ENCODE measurements at places on chromosomes 7 and 10.
A peak's percentile ranks its signal among the peaks of the same experiment; 100 is the strongest.

- no peak for DNase-seq
These were observed 23.5 kb downstream of the CH25H start for GRCh38 chr10:89183571-89183970.

DNA sequence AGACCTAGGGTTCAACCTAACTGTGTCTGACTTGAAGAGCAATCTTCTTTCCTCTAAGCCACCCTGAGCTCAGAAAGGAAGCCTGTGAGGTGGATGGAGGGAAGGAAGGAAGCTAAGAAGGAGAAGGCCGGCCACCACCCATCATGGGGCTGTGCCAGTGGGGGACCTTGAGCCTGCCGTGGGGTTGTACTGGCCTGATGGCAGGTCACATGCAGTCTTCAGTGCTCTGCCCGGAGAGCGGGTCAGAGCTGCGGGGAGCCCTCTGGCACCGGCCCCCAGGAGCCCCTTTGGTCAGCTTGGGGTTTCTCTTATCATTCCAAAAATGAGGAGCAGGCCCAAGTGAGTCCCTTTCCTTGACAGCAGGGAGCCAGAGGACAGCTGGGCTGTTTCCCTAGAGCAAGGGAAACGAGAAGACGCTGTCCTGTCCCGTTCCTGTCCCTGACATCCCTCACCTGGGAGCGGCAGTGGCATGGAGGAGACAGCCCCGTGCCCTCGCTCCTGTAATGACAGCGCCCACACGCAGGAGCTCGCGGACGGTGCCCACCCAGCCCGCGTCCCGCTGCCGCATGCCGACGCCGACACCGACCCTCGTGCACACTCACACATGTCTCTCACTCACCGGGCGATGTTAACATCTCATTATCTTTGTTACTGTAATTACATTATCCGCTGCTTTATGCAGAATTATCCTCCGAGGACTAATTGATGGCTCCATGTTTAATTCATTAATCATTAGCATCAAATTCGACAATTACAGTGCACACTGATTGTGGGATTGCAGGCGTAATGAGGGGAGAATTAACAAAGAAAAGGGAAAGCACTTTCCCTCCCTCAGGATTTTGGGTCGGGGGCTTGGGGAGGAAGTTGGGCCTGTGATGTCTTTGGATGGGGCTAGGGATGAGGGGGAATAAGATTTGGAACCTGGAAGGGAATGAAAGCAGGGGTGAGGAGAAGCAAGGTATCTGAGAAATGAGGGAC is 31.3 kb downstream of the GBX1 start:
- no peak for DNase-seq

- no peak for DNase-seq
These were observed 23.3 kb upstream of the SLC26A5 start for GRCh38 chr7:103469095-103469948.

- peak; percentile 3 for DNase-seq
These were observed 100.2 kb downstream of the COL13A1 start for GRCh38 chr10:69901628-69902505.

DNA sequence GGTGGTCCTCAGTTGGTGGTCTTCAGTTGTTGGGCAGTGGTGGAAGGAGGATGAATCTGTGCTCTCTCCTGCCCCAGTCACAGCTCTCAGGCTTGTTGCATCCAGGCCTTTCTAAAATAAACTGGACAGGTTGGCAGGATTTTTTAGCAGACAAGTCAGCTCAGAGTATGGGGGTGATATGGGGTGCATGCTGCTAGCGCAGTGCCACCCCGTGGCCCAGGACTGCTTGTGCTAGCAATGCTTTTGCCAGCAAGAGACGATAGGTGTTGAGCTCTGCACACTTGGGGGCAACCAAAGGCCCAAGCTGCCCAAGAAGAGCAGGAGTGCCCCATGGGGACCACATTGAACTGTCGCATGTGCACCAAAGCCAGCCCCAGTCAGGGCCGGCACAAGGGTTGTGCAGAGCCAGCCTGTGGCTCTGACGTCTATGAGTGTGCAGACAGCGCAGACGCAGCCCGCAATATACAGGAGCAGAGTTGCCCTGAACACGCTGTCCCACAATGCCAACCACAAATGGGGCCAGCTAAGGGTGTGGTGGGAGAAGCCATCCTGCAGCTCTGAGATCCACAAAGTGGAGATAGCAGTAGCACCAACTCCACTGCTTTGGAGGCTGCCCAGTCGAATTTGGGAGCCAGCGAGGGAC is 49.8 kb upstream of the PDSS1 start:
- DNase-seq: no peak

- no peak for DNase-seq
These were observed 27.9 kb downstream of the MTURN start for GRCh38 chr7:30162622-30163124.

GRCh38 chr7:139079861-139080260 is 29.7 kb downstream of the ZC3HAV1 start:
- no peak for DNase-seq

- no peak for DNase-seq
These were observed 44.0 kb upstream of the CAV2 start for GRCh38 chr7:116455499-116455898.

GRCh38 chr7:157529768-157530560 is 193.2 kb downstream of the DNAJB6 start:
- DNase-seq: no peak

GRCh38 chr10:106635947-106636346 is 528.6 kb downstream of the SORCS1 start:
- DNase-seq: no peak

- DNase-seq: no peak
These were observed 15.1 kb downstream of the GPR146 start for GRCh38 chr7:1059200-1060091.

- DNase-seq: peak; percentile 99
These were observed at the start of gene VPS26A for GRCh38 chr10:69123747-69124562. VPS26A (plus strand) TSS chr10:69124178; CDS start chr10:69124278, 100 bp downstream.

- peak; percentile 53 for DNase-seq
These were observed 93.3 kb downstream of the FAM53B start for GRCh38 chr10:124650820-124651401.

DNA sequence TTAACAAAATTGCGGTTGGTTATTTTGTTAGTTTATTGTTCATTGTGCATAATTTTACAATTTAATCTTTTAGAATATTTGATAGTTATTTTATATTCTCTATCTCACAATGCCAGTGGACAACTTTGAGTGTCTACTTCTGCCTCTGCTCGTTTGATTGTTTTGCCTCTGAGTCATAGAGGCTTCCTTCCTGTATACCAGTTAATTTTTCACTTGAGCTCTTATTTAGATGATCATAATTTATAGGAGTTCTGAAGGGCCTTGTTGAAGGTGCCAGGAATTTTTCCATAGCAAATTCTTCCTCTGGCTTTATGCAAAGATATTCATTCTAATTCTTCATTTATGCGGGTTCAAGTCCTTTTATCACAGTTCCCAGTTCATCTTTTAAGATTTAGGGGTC is 5.2 kb upstream of the MALRD1 start:
- DNase-seq: no peak

DNA sequence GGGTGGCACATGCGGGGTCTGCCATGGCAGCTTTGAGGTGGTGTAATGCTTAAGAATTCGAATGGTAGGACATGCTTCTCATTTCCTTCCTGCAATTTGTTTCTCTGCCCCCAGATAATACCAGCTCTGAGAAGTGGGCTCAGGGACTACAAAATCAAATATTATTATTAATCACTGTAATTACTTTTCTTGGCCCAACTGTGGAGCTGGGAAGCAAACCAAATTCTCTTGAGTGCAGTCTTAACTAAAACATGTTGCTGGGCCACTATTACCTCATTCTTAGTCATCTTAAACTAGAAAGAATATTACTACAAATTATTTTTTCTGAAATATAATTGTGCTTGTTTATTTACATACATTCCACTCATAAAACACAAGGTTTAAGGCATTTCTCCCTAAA is 566.7 kb upstream of the NRP1 start:
- DNase-seq: no peak

DNA sequence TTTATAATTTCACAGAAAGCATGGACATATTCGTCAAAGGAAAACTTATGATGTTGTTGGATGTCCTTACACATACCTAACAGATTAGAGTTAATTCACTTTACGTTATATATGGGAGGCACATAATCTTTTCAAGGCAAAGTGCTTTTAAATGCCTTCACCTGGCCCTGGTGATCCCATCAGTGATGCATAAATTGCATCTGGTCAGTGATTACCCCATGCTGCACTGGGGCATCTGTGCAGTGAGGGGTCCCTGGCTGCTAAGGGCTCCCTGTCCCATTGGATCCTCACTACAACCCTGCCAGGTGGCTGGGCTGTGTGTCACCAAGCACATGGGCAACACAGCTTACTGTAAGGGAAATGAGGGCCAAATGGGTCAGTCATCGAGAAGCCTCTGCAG is 441.1 kb downstream of the RPS24 start:
- no peak for DNase-seq

GRCh38 chr7:88859288-88859687 is 63.8 kb upstream of the TEX47 start:
- no peak for DNase-seq

DNA sequence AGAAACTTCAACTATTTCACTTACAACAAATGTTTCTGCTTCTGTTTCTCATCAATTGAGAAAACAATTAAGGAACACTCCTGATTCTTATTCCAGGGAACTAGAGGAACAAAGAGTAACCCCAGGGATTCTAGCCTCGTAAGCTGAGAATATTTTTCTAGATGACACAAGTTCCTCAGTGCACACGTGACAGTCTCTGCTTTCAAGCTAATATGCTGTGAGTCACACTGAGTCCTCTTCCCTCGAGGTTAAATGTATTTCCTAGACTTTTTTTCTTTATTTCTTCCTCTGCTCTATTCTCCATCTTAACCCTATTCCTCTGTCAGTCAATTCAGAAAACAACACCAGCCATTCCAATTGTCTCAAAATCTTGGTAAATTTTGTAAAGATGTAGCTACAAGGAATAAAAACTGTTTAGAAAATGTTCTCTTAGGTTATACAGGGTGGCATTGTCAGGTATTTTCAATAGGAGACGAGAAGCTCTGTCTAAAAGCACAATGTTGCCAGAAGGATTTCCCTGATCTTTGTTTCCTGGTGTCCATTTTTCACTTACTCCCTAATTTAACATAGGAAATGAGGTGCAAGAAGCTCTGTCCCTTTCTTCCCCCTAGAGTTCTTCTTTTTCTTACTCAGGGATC is 5.8 kb upstream of the C1GALT1 start:
- DNase-seq: no peak

DNA sequence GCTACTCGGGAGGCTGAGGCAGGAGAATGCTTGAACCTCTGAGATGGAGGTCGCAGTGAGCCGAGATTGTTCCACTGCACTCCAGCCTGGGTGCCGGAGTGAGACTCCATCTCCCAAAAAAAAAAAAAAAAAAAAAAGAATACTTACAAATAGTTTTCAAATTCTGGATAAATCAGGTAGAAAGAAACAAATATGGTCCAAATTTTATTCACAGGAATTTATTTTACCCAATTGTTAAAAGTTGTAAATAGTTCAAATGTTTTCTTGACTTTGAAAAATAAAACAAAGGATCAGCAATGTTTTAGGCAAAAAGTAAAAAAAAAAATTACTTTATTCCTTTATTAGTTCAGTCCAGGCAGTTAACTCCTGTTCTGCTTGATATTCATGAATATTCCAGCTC is 172.9 kb upstream of the NAMPT start:
- DNase-seq: no peak

DNA sequence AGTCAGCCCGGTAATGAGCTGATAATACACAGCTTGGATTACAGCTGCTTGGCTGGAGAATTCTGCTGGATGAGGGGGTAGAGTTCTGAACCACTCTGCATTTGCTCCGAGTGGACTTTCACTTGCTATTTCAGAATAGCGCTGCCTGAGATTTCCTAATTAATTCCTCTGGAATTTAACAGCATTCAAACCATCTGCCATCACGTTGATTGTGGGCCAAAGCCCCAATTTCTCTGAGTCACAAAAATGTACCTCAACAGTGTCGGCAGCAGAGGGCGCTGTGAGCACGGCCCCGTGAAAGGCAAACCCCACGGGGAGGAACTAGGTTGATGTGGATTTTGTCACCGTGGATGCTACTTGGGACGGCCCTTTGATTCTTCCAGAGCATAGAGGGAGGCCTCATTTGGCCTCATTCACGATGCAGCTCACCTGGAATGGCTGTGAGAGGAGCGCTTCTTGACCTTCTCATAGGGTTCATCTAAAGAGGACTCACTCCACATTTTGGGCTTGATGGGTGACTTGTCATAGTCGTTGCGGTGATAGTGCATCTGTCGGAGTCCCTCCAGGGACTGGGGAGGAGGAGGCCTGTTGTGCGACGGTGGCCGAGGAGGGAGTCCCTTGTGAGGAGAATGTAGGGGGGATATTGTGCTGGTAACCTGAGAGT is 73.3 kb downstream of the PRPF18 start:
- DNase-seq: peak; percentile 58

DNA sequence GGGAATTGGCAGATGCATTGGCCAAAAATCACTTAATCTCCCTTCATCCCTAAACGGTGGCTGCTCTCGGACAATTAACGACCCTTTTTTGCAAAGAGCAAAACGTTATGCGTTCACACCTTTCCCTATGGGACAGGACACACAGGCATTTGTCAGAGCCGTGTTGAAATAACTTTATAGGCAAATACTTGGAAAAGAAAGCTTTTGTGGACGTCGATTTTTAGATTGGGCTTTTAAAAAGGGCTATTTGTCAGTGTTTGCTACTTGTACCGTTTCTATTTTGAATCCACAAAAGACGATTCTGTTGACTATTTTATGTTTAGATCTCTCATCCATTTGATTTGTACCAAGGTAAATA is 245.6 kb downstream of the SLC25A13 start:
- no peak for DNase-seq

DNA sequence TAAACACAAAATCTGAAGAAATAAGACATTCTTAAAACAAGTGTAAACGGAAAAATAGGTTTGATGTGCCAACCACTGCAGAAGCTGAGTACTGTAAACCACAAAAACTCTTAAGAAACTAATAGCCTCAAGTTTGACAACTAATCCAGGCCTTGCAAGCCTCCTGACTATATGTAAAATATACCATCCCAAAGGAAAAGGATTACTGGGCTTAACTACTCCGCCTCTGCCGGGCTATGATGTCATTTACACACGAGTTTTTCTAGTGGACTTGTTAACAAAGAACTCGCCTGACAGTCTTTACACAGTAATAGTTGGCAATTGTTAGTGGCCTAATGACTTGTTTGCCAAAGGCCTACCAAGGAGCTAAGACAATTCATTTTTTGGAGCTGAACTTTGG is 2.1 kb downstream of the KIF5B start:
- peak; percentile 17 for DNase-seq

- no peak for DNase-seq
These were observed 64.3 kb downstream of the MGMT start for GRCh38 chr10:129531195-129531968.

DNA sequence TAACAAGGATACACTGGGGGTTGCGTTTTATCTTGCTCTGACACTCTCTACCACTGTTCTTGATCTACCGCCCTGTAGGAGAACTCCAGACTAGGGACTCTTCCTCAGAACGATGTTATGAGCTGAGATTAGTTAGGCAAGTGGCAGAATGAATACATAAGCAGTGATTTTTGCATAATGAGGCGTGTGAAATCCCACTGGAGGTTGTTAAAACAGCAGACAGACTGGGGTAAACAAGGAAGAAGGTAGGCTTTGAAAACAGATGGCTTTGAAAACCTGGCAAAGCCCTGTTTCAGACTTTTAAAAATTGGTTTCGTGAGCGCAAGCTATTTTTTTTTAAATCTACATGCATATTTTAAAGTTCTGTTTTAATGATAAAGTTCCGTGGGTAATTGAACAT is 785.2 kb downstream of the TYW1 start:
- DNase-seq: no peak

- DNase-seq: no peak
These were observed 199.8 kb upstream of the KIAA1217 start for GRCh38 chr10:24009115-24009514.

- no peak for DNase-seq
These were observed 30.4 kb downstream of the SEPTIN7 start for GRCh38 chr7:35831208-35831607.

GRCh38 chr7:98687111-98687751 is 70.1 kb downstream of the NPTX2 start:
- DNase-seq: no peak

Data from activated CD4-positive, alpha-beta T cell treated with anti-CD3 and anti-CD28 coated beads, Interleukin-2, Interleukin-4, amounts not matched to agents 100 ng/mL and 50 ng/mL, durations not matched to agents 16 hours and 8 hours (primary cell).